ENCODE measurements at places on chromosomes 7 and 10.

GRCh38 chr7:111240371-111240770 lies 149.4 kb downstream of the LRRN3 start:
- DNase-seq: no peak

- no peak for DNase-seq
Measured at GRCh38 chr7:79504607-79505389, 51.3 kb upstream of the MAGI2 start.

DNA sequence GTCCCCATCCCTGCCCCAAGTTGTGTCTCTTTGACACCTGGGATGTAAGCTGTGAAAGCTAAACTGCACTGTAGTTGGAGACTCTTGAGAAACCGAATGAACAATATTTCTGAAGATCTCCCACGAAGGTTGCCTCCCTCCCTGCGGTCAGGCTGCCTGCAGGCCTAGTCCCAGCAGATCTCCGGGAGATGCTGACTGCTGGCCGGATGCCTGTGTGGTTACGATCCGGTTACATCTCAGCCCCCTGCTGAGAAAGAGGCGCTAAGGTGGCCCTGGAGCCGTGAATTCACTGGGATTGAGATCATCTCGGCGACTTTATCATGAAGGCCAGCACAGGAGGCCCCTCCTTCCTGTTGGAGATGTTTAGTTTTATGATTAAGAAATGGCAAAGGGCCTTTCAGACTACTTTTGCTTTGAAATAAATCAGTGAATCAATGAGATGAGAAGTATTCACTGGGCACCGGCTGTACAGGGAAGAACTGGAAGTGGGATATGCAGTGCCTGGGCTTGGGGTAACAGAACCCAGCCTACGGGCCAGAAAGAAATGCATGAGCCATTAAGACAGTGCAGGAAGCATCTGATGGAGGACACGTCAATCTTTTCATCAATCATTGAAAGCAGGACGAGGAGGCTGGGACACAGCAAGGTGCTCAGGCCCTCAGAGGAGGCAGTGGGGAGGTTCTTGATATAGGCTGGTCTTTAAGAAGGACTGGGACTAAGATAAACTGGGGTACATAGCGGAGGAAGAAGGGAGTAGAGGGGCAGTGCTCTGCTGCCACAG lies 177.6 kb downstream of the PRKAG2 start:
- no peak for DNase-seq

DNA sequence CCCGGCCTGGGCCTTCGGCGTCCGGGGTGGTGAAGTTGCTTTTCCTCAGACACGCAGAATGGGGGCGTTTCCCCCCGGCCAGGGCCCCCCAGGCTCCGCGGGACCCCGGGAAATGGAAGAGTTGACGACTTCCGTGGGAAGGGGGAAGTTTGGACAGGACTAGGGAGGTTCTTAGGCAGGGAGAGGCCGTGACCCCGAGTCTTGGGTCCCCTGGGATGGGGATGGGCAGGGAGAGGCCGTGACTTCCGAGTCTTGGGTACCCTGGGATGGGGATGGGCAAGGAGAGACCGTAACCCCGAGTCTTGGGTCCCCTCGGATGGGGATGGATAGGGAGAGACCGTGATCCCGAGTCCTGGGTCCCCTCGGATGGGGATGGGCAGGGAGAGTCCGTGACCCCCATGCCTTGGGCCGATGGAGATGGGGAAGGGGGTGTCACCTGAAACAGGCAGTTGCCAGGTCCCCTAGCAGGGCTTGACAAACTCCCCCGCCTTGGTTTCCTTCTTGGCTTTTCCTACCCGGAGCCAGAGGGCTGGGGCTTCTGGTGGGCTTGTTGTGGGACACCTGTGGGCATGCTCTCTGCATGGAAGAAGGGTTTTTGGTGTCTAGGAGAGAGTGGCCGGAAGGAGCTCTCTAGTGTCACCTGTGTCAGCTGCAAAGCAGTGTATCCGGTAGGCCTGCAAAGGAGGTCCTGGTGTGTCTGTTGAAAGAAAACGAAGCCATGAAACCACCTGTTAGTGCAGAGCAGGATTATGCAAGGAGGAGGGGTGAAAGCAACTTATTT lies 1.1 kb downstream of the TRRAP start:
- DNase-seq: no peak

DNA sequence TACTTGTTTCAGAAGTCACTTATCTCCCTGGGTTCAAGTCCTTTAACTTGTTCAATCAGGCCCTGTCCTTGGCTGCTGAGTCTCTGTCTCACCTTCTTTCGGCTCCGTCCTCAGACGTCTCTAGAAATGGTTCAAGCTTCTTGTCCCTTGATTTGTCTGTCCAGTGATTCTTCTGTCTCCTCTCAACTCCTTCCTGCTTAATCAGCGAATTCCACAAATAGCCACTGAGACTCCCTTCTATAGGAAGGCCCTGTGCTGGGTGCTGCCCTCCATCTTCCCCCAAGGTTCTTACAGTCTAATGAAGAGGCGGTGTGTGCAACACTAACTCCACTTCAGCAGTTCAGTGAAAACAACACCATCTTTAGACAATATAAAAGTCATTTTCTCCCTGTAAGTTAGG lies 12.7 kb downstream of the FAM241B start:
- no peak for DNase-seq

DNA sequence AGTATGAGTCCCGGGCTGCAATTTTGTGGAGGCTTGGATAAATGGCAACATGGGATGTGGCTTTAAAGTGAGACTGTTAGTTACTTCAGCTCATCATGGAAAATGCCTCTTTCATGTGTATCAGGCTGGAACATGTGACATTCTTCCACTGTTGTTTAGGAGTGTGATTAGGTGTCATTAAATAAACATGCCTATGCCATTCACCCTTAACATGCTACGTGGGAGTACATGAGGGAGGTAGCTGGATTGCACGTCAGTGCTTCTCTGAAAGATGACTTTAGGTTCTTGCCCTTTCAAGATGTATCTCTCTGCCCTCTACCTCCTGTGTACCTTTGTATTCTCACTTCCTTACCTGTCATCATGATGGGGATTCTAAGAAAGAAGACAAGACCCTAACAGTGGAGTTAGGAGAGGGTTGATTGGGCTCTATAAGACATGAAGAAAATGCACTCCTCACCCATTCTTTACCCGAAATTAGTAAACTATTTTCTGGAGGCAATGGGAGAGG lies 8.9 kb downstream of the AKR1E2 start:
- no peak for DNase-seq

DNA sequence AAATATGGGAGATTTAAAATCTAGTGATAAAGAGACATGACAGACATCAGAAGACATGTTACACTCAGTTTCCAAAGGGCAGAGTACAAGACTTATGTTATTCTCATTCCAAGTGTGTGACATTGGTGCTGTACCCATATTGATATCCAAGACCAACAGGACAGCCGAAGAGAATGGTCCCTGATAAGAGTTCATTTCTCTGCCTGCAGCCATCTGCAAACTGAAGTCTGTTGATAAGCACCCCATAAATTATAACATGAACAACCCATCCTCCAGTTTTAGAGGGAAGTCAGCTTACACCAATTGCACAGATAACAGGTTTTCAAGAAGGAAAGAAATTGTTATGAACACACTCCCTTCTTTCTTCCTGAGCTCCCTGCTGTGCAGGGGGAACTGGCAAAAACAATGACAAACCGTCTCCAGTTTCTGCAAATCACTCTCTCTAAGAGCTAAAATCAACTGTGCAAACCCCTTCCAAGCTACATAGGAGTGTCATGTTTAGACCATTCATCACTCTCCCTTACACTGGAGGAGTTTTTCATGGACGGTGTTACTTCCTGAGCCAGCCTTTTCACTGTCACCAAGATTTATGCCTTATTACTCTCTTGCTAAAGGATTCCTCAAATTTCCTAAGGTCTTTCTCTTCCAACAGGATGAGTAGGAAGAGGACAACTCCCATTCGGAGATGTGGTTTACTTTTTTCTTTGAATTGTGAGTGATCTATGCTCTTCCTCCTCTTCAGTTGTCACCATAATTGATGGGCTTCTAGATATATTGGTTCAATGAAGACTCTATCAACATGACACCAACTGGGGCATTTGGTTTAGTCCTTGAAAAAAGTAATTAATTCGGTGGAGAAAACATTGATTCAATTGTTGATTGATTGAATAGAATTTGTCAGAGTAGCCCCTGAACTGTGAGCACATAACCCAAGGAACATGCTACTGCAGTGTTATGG lies 80.3 kb upstream of the FAM171A1 start:
- DNase-seq: no peak

Data from C1 segment of cervical spinal cord (tissue), 14 donors.